Cardiac fibroblast (primary cell): ENCODE measurements at places on chromosomes 6 and 20.
A peak's percentile ranks its signal among the peaks of the same experiment; 100 is the strongest.

GRCh38 chr6:135014353-135014832 is 40.2 kb downstream of the HBS1L start:
- no peak for DNase-seq

DNA sequence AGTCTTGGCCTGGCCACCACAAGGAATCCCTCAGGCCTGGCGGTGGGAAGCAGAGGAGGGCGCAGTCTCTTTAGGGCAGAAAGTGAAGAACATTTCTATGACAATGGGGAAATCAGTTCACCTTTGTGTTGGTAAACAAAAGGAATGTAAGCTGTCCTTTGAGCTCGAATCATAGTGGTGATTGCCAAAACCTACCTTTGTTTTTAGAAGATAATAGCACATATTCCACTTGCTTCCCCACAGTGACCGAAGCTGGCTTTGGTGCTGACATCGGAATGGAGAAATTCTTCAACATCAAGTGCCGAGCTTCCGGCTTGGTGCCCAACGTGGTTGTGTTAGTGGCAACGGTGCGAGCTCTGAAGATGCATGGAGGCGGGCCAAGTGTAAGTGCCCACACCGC is 144.1 kb downstream of the MTHFD1L start:
- DNase-seq, result no peak

DNA sequence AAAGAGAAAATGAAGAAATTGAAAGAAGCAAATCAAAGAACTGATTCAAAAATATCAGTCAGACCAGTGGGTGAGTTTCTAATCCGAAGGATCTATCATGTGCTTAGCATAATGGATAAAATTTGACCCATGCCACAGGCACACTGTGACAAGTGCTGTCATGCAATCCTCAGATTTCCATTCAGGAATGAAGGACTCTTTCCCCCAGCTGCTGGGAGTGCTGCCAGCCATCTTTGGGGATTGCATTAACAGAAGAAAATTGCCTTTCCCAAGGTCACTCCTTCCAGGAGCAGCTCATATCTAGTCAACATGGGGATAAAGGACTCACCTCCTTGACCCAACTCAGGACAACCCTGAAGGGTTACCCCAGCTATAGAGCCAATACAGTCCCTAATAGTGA is 316.7 kb upstream of the TBX18 start:
- no peak for DNase-seq

DNA sequence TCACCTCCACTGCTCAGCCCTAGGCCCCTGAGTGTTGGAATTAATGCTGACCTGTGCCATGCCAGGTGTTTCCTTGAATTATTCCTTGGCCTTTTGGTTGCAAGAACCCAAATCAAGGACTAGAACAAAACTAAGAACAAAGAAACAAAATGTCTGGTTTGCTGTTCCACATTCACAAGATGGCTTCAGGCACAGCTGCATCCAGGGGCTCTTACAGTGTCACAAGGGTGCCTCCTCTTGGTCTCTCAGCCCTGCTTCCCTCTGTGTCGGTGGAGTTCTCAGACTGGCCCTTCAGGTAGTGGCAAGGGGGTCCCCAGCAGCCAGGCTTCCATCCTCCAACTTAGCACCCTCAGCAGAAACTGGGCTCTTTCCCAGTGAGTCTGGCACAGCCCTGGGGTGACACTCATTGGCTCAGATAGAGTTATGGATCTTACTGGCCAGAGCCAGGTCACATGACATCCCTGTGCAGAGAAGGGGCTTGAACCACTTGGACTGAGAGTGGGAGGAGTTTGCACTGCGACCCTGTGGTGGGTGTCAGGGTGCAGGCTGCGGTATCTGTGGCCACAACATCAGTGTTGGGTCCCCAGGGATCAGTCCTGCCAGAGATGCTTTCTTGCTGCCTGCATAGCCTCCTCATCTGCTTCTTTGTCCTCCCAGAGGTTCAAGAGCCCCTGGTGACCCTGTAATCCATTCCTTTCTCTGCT is 427.7 kb upstream of the SULF2 start:
- DNase-seq, result no peak

GRCh38 chr6:85436411-85436810 is 13.5 kb upstream of the NT5E start:
- no peak for DNase-seq

DNA sequence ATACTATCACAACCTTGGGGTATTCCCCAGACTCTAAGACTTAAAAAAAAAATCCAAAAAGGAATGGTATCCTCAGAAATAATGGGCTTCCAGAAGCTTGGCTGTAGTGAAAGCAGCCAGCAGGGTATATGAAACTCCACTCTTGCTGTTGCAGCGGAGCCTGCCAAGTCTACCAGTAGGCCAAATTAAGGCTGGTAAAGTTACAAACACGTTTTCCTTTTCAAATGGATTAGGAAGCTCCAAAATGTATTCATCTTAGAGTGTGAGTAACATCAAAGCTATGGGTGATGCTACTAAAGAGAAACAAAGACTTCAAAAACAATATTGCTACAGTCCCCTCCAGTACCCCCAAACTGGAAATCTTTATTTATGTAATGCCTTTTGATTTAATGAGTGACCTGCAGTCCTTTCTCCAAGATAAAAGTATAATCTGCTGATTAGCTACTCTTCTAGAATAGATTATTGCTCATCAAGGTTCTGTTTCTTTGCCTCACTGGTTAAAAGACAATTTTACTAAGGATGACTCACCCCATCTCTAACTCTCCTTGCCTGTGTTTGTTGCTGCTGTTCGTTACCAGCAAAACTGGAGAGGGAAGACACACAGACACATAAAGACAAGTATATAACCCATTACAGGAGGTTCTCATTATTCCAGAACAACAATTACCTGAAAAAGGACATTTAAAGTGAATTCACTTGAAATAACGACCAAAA is 84.9 kb downstream of the BTBD9 start:
- DNase-seq, result peak; percentile 11

DNA sequence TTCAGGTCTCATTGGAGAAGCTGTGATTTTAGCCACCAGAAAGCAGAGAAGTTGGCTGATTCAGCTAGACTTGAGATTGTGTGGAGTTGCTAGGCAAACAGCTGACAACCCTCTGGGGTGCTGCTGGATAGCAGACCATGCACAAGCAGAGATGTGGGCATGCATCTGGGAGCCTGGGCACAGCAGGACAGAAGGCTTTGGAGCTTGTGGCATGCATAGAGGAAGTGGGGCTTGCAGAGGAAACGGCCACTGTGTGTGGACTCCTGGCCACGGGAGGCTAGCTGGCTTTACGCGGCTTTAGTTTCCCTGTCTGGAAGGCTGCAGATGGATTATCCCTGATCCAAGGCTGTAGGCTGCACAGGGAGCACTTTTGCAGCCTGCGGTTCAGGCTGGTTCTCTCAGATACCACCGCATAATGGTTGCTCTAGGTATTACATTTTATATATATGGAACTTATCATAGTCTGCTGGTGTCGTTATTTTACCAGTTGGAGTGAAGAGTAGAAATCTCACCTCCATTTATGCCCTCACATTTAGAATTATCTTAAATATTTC is 10.4 kb downstream of the ZNF831 start:
- no peak for DNase-seq

DNA sequence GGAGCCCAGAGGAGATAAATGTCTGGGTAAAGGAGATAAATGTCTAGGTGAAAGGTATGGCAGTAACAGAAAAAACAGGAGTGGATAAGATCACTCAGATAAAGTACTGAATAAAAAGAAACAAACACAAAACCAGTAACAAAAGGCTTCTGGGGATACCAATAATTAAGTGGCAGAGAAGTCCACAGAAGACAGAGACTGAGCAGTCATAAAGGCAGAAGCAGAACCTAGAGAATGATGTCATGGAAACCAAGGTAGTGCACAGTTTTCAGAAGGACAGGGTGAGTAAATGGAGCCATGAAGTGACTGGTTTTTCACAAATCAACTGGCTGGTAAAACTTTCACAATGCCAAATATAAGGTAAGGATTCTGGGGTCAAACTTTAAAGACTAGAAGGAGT is 80.9 kb upstream of the PLN start:
- no peak for DNase-seq

DNA sequence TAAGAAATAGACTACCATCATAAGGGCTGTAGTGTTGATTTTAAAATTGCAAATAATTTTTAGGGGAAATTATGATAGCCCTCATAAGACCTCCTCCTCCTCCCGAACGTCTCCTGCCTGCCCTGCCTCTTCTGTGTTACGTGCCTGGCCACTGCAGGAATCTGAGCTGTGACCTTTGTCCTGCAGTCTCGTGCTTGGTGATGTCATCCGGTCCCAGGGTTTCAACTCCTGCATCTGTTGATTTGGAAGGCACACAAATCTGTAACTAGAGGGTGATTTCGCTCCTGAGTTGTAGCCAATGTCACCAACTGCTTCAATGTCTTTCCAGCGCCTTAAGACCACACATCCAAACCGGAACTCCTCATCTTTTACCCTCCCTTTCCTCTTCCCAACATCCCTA is 163.2 kb downstream of the AIG1 start:
- peak; percentile 50 for DNase-seq

- DNase-seq, result no peak
These were observed 101.1 kb downstream of the CDK19 start for GRCh38 chr6:110714143-110714542.

GRCh38 chr6:20811109-20811761 is 277.0 kb downstream of the CDKAL1 start:
- DNase-seq, result peak; percentile 100

DNA sequence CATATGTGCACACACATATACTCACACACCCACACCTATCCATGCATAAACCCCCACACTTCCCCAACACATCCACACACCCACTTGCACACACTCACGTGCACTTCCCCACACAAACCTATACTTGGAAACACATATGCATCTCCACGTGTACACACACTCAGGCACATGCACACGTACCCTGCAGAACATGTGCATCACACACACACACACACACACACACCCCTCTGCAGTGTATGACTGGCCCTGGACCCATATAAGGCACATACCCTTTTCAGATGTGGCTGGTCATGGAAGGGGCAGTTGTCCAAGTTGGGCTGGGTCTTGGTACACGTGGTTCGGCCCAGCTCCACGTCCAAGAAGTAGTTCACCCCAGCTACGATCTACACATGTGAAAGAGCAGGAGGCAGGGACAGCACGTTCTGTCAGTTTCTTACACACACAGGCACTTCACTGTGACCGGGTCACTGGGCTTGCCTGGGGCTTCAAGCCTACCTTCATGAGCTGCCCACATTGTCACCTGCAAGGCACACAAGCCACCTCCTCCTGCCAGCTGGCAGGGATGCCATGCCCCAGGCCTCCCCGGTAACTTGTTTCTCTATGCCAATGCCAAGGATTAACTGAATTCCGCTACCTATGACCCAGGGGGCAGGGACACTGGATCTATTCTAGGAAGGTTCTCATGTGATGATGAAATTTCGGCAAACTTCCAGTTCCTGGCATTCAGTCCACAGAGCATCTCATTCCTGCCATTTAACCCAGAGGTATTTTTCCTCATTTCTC is 2.6 kb downstream of the CST3 start:
- no peak for DNase-seq

- DNase-seq, result peak; percentile 97
These were observed 14.4 kb downstream of the NT5E start for GRCh38 chr6:85464260-85464644.

- DNase-seq, result no peak
These were observed 87.6 kb downstream of the ERMARD start for GRCh38 chr6:169839029-169839481.

DNA sequence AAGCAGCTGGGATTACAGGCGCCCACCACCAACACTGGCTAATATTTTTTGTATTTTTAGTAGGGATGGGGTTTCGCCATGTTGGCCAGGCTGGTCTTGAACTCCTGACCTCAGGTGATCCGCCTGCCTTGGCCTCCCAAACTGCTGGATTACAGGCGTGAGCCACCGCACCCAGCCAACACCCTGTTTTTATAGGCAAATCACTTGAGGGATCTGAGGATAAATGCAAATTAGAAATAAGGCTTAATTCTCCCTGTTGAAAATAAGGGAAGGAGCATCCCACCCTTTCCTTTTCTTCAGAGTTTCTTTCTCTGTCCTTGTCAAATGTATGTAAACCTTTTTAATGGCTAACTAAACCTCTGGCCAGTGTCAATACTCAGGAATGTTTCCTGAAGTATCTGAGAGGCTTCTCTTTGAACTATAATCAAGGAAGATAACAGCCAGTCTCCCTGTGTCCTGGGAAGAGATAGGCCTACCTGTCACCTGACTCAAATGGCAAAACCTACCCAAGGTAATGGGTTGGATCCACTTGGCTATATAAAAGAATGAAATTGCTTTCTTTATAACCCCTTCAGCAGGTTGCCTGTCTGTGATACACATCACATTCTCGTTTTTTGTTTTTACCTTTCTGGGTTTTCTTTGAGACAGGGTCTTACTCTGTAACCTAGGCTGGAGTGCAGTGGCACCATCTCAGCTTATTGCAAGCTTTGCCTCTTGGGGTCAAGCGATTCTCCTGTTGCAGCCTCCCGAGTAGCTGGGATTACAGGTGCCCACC is 64.5 kb upstream of the TNFAIP3 start:
- DNase-seq, result no peak

- no peak for DNase-seq
These were observed 84.9 kb upstream of the NRN1 start for GRCh38 chr6:6091608-6092002.

- peak; percentile 10 for DNase-seq
These were observed at the start of gene PAK5 for GRCh38 chr20:9838378-9839295. TSS of gene PAK5 (minus strand) at chr20:9839076. CDS start at chr20:9644328, 194,748 bp downstream.

DNA sequence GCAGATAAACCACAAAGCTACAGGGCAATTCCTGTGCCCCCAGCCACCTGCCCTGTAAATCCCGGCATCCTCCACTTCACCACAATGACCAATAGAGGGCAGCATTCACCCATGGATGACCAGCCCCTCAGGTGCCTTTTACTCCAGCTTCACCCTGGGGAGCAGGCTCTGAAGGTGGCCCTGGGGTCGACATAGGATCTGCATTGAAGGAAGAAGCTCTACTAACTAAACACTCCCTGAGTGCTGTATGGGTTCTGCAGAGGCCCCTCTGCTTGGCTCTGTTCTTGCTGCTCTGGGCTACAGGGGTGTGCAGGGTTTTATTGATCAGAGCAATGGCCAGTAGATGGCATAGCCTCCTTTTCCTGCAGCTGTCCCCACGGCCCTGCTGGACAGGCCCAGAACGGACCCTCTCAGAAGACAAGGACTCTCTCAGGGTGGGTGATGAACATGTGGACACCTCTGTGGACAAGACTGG is 20.3 kb downstream of the CST4 start:
- peak; percentile 66 for DNase-seq

GRCh38 chr6:61886608-61887259 is 399.3 kb downstream of the KHDRBS2 start:
- no peak for DNase-seq

GRCh38 chr20:58584051-58584824 is 66.8 kb upstream of the STX16 start:
- DNase-seq, result no peak
